ENCODE measurements at places on chromosomes 12 and 14.

- DNase-seq = no peak
Observed at GRCh38 chr12:11660624-11661023, 11.2 kb downstream of the ETV6 start.

DNA sequence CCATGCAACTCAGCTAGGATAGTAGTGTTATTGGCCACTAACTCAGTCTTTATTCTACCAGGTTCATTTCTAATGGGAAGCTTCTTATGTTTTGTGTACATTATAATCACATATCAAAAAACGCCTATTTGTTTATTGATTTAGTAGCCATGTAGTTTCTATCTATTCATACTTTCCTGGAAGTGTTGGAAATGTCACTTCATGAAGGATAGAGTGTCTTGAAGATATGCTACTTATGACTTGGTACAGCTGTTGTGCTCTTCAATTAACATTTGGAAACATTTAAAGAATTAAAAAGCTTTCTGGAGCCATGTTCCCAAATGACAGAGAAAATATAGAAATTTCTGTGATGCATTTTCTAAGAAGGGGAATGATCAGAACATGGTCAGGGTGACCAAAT, 307.5 kb downstream of the ETNK1 start:
- DNase-seq = no peak

- DNase-seq = no peak
Observed at GRCh38 chr12:25959071-25959961, 834 bp downstream of the RASSF8 start.

DNA sequence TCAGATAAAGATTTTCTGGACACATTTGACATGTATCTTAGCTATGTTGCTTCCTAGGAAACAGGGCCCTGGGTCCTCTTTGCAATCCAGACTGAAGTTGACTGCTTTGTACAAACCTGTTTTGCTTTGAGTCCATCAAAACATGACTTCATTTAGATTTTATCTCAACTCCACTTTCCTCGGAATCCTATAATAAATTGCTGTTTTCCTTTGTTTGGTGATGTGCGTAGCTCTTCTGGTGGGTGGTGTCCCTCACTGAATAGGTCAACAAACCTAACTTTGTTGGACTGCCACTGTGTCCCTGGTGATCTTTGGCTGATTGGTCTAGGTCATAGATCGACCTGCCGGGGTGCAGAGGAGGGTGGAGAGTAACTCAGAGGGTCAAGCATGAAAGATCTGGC, 735 bp upstream of the P2RX7 start:
- no peak for DNase-seq

DNA sequence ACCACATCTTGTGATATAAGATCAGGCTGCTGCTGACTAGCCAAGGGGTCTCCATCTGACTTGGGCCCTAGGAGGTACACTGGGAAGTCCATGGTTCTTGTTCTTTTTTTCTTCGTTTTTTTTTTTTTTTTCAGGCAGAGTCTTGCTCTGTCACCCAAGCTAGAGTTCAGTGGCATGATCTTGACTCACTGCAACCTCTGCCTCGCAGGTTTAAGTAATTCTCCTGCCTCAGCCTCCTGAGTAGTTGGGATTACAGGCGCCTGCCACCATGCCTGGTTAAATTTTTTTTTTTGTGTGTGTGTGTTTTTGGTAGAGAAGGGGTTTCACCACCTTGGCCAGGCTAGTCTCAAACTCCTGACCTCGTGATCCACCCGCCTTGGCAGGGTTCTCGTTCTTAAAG, 178.2 kb downstream of the RMST start:
- no peak for DNase-seq

- no peak for DNase-seq
Observed at GRCh38 chr14:58793131-58793740, 155.5 kb downstream of the DACT1 start.

- no peak for DNase-seq
Observed at GRCh38 chr12:1445807-1446206, 148.6 kb downstream of the FBXL14 start.

DNA sequence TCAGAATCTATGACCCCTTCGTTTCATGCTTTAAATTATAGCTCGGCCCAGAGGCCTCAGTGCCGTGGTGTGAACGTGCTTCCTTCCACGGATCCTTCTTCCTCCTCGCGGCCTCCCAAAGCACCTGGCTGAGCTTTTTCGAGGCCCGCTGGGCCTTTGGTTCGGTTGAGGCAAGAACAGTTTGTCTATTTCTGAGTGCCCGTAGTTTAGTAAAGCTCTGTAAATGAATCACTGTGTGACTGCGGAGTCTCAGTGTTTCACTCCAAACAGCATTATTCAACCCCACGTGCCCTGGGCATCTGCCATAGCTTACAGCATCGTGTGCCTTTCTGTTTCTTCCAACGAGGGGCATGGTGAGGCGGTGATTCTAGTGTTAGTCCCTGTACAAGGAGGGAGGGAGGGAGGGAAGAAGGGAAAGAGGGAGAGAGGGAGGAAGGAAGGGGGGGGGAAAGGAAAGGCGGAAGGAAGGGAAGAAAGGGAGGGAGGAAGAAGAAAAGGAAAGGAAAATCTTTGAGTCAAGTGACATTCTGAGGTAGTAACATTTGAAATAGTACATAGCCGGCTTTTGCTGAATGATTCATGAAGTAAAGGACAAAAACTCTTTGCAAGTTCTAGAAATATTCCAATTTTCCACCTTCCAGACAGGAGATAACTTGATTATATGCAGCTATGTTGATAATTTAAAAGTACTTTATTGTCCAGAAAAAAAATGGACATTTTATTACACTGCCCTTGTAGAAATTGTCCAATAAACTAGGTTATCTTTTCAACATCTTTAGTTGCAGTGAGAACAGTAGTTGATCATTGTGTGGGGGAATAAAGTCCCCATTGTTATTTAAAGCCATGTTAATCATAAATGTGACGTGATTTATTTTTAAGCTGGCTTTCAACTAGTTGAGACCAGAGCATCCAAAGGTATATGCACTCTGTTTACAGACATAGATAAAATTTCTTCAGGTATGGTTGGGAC, 1.2 kb upstream of the TRIM9 start:
- DNase-seq = no peak
